ENCODE measurements at places on chromosomes 1 and 21.

DNA sequence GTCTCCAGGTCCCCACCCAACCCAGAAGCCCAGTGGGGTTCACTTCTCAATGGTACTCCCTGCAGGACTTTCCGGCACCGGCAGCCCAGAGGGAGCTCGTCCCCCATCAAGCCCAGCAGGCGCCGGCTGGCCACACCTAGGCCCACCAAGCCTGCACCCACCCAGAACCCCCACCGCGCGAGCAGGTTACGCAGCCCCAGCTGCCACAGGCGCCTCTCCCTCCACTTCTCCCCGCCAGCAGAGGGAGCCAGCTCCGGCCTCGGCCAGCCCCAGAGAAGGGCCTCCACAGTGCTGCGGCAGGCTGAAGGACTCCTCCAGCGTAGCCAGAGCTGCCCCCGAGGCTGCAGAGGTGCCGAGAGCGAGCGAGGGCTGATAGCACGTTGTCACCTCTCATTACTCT is 722.3 kb downstream of the PLA2G4A start:
- no peak for DNase-seq

- no peak for DNase-seq
Measured at GRCh38 chr21:36704958-36705678, 6.2 kb downstream of the SIM2 start.

GRCh38 chr1:234240680-234241079 is 132.6 kb upstream of the COA6 start:
- no peak for DNase-seq

- DNase-seq, result no peak
Measured at GRCh38 chr1:160608057-160608456, 28.8 kb upstream of the CD84 start.

- DNase-seq, result no peak
Measured at GRCh38 chr21:32253215-32253641, 25.6 kb downstream of the MIS18A start.

GRCh38 chr1:172900376-172900997 is 150.3 kb downstream of the TNFSF18 start:
- DNase-seq, result no peak

DNA sequence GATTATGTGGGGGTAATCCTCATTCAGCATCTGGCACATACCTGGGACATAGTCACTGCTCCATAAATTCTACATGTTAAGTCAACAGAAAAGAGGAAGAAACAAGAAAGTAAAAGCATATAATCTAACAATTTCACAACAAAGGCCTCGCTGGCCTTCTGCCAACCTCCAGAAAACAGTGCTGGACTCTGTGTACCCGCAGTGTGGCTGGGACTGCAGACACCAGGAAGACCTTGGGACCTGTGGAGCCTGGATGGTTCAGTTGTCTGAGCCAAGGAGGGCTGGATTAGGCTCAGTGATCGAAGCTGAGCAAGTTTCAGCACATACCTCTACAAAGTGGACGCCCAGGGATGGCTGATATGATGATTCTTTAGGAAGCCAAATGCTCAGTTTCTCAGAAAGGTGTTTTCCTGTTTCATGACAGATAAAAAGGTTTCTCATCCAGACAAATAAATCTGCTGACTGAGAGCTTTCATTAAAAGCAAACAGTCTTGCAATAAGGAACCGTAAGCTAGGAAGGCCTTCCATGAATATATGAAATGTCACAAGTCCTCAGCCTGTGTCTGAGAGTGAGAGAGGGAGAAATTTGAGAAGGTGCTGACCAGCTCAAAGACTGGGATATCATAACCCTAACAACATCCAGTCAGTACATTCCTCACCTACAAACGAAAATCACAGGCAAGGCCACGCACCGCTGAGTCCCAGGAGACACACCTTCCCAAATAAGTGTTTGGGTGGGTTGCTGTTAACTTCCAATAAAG is 48.4 kb downstream of the CAPZB start:
- DNase-seq, result no peak

DNA sequence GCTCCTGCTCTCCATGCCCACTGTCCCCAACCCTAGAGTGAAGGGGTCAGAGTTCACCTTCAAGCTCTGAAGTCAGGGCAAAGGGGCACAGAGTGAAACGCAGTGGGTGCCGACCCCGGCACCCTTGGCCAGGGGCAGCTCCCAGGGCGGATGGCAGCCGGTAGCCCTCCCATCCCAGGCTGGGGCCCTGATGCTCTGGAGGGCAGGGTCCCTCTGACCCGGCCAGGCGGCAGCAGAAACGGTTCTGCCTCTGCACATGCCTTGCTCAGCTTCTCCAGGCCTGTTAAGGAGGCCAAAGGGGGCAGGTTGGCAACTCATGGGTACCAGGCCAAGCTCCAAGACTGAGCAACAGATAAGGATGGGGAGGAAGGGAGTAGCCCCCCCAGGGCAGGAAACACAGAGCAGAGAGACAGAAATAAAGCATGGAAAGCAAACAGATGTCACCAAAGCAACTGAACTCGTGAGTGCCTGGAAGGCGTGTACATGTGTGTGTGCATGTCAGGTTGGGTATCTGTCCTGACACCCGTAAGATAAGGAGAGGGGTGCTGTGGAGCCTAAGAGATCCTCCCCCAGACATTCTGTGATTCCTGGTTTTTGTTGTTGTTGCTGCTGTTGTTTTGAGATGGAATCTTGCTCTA is 112.3 kb upstream of the IFFO2 start:
- no peak for DNase-seq

GRCh38 chr1:3024588-3024987 is 3.3 kb downstream of the ACTRT2 start:
- DNase-seq, result no peak

GRCh38 chr1:1013922-1014648 is 788 bp downstream of the ISG15 start:
- DNase-seq, result no peak

DNA sequence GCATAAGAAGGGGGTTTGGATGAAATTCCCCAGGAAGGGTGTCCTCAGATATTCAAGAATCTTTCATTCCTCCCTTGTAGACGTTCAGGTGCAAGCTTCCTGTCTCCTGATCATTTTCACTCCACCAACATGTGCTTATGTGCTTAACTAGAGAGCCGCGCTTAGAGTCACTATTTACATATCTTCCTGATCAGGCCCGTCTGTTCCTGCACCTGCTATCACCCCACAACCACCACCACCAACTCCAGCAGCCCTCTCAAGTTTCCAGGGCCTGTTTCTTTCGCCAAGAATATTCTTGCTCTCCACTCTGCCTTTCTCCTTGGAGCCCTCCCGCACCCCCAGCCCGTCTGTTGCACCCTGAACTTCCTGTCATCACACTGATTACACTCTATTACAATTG is 113.4 kb downstream of the SPSB1 start:
- no peak for DNase-seq

GRCh38 chr1:117670976-117671780 is 65.3 kb downstream of the TENT5C start:
- no peak for DNase-seq

GRCh38 chr1:232788235-232788872 is 16.9 kb upstream of the MAP10 start:
- no peak for DNase-seq

DNA sequence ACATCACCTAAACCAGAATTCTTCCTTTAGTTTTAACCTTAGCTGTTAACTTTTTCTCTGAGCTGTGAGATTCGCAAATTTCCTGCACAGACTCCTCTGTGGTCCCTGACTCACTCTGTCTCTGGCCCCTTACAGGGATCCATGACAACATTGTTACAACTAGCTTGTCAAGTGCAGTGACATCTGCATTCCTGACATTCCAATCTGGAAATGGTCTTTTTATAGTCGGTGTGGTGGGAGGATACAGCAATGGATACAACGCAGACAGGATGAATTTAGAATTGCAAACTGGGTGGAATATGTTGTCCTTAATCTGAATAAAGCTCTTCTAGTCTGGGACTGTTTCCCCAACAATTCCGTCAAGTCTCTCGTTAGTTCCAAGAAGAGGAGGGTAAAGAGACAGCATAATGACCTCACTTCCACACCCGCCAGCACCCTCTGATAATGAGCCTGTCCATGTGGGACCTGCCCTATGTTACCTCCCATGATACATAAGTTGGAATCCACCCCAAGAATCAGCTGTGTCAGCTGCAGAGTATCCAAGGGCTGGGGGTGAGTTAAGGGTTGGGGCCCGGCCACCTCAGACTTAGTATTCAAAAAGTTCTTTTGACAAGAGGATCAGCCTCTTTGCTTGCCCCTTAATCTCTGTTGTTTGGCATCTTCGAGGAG is 49.4 kb downstream of the ILDR2 start:
- DNase-seq, result no peak

GRCh38 chr1:98277118-98277517 is 356.3 kb upstream of the DPYD start:
- DNase-seq, result no peak

DNA sequence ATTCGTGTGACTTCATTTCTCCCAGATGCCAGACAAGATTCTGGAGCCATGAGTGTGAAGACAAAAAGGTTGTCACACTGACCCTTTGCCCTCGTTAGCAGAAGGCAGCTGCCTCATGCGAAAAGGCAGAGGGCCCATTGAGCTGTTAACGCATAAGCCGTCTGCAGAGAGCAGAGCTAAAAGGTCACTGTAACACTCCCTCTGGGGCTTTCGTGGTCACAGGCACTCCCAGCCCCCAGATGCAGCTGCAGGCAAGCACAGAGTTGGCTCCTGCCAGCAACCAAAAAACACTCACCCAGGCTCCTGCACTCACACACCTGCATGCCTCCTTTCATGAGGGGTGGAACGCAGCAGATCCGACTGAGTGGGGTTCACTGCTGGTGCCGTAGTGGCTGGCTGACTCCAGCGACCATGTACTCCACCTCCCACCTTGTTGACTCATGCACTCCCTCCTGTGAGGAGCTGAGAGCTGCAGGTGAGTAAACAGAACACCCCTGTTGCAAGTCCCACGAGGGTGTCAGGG is 287.5 kb downstream of the SMYD3 start:
- DNase-seq, result peak; percentile 87

- no peak for DNase-seq
Measured at GRCh38 chr1:113895098-113895497, 7.7 kb upstream of the BCL2L15 start.

GRCh38 chr1:245051349-245052221 is 103.2 kb upstream of the KIF26B start:
- no peak for DNase-seq

DNA sequence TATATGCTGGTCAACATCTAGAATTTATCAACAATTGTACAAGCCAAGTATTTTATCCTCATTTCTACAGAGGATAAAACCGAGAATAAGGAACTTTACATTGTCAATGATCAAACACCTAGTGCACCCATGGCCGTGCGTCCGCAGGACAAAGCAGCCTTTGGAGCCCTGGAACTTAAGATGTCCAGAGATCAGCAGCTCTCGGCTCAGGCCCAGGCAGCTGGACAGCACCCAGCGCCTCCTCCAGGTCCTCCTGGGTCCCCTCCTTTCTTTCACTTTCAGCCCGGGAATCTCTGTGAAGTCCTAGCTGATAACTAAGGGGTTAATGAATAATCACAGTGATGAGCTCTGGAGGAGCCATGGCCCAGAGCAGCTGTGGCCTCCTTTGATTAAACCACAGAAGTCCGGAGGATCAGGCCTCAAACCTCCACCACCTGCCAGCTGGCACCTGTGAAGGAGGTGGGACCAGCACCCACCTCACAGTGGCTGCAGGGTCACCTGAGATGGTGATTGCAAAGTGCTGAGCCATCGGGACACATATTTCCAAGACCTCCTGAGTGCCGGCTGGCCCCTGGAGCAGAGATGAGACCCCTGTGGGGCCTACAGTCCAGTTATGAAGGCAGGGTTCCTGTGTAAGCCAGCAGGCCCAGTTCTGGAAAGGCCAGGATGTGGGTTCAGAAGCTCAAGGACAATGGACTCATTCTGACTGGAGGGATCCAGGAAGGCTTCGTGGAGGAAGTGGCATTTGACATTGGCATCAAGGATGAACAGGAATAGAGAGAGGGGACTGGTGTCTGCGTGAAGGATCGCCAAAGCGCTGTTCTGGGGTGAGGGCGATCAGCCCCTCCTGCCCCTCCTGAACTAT is 11.6 kb upstream of the SAMD11 start:
- DNase-seq, result no peak

DNA sequence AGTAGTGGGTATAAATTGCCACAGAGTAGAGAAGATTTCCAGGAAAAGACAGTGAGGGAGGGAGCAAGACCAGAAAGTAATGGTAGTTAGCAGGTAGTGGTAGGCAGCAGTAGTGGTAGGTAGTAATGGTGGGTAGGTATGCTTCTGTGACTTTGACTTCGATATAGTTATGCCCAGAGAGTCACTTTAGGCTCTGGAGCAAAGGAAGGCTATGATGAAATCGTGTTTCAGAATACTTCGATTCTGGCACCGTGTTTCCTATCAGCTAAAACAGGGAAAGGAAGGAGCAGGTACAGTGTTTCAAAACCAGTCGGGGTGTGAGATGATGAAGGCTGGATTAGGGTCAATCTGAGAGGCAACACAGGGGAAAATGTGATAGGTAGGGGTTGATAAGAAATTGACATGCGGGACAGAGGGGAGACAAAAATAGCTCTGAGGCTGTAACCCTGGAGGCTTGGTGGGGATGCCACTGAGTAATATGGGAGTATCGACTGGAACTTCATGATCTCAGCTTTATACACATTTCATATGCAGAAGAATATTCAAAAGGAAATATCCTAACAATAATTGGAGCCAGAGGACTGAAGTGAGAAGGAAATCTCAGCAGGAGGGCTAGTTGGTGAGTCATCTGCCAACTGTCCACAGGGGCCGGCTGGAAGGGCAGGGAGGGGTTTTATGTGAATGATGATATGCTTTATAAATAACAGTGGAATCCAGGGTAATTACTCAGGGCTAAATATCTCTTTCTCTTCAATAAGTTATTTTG is 25.2 kb upstream of the TRIM45 start:
- no peak for DNase-seq

DNA sequence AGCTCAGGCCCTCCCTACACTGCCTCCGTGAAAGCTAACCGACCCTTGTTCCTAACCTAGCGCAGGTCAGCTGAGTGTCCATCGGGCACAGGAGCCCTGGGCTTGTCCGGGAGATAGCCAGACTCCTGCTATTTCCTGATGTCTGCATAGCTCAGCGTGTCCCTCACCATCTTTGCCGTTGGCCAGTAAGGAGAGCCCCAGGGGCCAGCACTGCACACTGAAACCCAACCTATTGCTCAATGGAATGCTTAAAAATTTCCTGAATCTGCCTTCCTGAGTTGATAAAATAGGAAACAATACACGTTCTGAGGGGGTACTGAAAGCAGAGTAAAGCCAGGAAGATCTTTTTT is 2.2 kb downstream of the RUNX1 start:
- no peak for DNase-seq

DNA sequence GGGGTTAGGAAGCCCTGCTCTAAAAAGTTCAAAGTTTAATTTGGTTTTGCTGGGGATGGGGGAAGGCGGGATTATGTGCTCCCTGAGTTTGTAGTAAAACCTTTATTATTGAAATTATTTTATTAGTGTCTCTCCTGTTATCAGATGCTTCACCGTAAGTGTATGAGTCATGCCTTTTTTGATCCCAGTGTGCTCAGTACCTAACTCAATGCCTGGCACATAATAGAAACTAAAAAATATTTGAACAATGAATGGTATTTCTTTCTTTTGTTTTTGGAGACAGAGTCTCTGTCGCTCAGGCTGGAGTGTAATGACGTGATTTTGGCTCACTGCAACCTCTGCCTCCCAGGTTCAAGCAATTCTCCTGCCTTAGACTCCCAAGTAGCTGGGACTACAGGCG is 6.4 kb downstream of the SNRPE start:
- no peak for DNase-seq

GRCh38 chr1:161313554-161314200 is 504 bp upstream of the SDHC start:
- DNase-seq, result no peak

GRCh38 chr21:42230636-42231035 is 11.7 kb downstream of the ABCG1 start:
- DNase-seq, result no peak

Measured in NCI-H1105 treated with DMSO at 0.1 percent for 48 hours (cell line).